ENCODE measurements at places on chromosomes 3 and 15. TPM values are rescaled to one million over a fixed set of nuclear protein-coding genes. Genes with fewer than 3 reads are reported as not detected.

The A4GNT gene
- total RNA-seq = not detected

The ABI3BP gene
- total RNA-seq = 6.0 TPM

The LRRK1 gene
- 7.5 TPM for total RNA-seq

The TTLL13 gene
- not detected for total RNA-seq

The CSTA gene
- not detected for total RNA-seq

The MCF2L2 gene
- total RNA-seq = 0.09 TPM

The GOLGA8G gene
- not detected for total RNA-seq

The RTP1 gene
- total RNA-seq = not detected

The ACKR4 gene
- 0.09 TPM for total RNA-seq

The LYSMD2 gene
- total RNA-seq = 21.7 TPM

The SLC12A8 gene
- 0.11 TPM for total RNA-seq

The EXD1 gene
- not detected for total RNA-seq

The LTF gene
- total RNA-seq = 0.26 TPM

The CCDC39 gene
- not detected for total RNA-seq

The FAM43A gene
- total RNA-seq = 85.0 TPM

The DUOXA2 gene
- total RNA-seq = not detected

The SEC11A gene
- 365 TPM for total RNA-seq

The SEC62 gene
- 36.0 TPM for total RNA-seq

The CLDN18 gene
- not detected for total RNA-seq

The SCN11A gene
- total RNA-seq = 0.09 TPM

The FETUB gene
- total RNA-seq = not detected

The ITIH1 gene
- total RNA-seq = not detected

The MME gene
- total RNA-seq = 1.1 TPM

The SLC2A2 gene
- not detected for total RNA-seq

The GOLGA8T gene
- total RNA-seq = not detected

The GHSR gene
- not detected for total RNA-seq

The C3orf52 gene
- 16.8 TPM for total RNA-seq

The AHSG gene
- 0.09 TPM for total RNA-seq

The MFAP1 gene
- 18.3 TPM for total RNA-seq

The TNFAIP8L3 gene
- 127 TPM for total RNA-seq

The MNS1 gene
- total RNA-seq = 0.09 TPM

The NEIL1 gene
- total RNA-seq = 11.9 TPM

The CAPN7 gene
- total RNA-seq = 31.5 TPM

The KCNAB1 gene
- total RNA-seq = not detected

The GRAMD1C gene
- total RNA-seq = 30.3 TPM

The ERICH6 gene
- 0.09 TPM for total RNA-seq

The HERC2 gene
- 49.8 TPM for total RNA-seq

The PLSCR2 gene
- not detected for total RNA-seq

The VGLL3 gene
- 0.17 TPM for total RNA-seq

The MYRIP gene
- 10.1 TPM for total RNA-seq

The TMEM40 gene
- not detected for total RNA-seq

The PLCH1 gene
- total RNA-seq = not detected

The CRYGS gene
- total RNA-seq = 1.1 TPM
